ENCODE measurements at places on chromosomes 2 and 18.

GRCh38 chr2:23381084-23381483, 3.9 kb upstream of the KLHL29 start:
- peak; percentile 93 for DNase-seq

- DNase-seq, result peak; percentile 63
Observed at GRCh38 chr2:37324536-37324785, 172 bp downstream of the PRKD3 start.

- no peak for DNase-seq
Observed at GRCh38 chr2:11866358-11867335, 120.2 kb downstream of the LPIN1 start.

DNA sequence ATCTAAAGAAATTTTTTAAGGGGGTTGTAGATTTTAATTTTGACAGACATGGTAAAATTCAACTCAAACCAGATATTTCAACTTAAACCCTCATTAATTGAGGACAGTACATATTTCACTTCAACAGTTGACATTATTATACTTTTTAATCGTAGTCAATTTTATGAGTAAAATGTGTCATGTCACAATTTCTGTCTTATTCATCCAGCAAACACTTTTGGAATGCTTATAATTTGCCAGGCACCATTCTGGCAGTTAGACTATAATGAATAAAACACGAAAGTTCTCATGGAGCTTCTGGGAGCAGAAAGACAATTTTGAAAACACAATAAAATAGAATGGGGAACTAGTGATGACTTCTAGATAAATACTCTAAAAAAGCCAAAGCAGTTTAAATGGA, 1094.8 kb downstream of the SUCLG1 start:
- no peak for DNase-seq

Data from iris pigment epithelial cell (primary cell).